Calu3 (cell line): ENCODE measurements at places on chromosomes 13 and 19.

DNA sequence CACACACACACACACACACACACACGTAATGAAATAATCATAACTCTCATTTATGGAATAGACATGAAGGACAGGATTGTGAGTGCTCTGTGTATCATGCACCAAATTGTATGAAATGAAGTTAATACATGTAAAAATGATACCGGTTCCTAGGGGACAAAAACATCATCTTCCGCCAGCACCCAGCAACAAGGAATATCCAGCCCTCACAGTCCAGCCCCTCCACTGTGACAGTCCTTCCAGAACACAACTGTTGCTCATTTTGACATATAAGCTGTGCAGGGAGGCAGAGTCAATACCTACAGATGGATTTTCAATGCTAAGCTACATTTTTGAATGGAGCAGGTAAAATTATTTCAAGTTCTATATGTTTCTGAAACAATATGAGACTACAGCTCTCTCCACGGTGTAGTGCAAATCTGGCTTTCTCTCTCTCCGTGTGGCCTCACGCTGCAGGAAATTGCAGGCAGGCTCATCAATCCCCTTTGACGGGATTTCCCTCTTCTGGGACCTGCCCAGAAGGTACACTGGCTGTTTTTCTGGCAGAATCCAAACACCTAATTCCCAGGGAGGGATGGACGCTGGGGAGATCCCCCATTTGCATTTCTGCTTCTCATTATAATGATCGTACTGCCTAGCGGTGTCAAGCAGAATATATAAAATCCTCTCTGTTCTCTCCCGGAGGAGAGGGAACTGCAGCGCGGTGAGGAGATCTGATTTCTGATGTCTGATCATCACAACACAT, 494.0 kb downstream of the LIG4 start:
- DNase-seq = no peak

DNA sequence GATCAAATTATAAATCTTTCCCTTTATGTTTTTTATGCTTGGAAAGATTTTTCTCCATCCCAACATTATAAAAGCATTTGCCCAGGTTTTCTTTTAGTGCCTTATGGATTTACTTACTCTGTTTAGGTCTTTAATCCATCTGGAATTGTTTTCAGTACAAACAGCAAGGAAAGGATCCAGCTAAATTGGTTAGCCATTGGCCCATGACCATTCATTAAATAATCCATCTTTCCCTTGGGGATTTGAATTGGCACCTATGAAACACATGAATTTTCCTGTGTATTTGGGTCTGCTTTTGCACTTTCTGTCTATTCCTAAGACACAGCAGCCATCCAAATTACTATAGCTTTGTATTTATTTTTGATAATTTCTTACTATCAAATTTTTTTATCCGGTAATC, 28.8 kb upstream of the SHKBP1 start:
- no peak for DNase-seq

DNA sequence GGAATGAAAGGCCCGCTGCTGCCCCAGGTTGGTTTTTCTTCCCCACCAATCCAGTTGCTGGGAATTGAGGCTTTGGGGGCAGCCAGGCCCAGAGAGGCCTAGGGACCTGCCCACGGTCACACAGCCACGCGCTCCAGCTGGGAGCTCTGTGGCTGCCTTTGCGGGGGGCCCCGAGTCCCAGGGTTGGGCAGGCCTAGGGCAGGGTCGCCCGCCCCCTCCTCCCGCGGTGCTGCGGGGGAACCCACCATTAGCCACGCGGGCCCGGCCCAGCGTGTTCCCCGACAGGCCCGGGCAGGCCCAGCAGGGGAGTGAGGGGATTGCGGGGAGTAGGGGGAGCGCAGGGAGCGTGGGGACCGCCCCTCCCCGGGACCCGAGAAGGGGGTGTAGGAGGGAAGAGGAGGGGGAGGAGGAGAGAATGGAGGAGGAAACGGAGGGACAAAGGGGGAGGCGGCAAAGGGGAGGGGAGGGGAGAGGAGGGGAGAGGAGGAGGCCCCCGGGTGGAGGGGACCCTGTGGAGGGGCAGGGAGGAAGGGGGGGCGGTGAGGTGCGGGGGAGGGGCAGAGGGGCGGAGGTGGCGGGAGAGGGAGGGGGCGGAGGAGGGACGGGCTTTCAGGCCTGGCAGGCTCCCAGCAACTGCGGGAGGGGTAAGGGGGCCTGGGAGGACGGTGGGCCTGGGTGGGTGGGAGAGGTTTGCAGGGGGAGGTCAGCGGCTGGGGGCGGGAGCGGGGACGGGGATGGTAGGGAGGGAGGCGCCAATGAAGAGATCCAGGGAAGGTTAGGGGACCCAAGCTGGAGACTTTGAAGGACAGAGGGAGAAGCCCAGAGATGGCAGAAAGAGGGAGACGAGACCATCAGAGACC, 12.9 kb upstream of the TLE2 start:
- DNase-seq = no peak

DNA sequence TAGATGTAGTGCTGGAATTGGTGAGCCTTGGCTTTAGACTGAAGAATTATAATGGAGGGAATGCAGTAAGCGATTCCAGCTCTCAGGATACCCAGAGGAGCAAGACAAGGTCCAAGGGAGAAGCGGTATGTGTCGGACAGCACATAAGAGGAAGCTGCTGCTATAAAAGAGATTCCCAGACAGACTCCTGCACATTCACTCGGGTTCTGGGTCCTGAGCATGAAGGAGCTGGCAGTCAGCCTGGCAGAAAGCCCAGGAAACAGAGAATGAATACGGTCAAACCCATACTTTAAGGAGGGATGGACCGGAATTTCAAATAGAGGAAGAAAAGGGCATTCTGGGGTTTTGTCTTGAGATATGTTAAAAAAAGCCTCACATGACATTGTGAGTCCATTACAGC, 308.3 kb downstream of the DNAJC15 start:
- DNase-seq = no peak
